ENCODE measurements at places on chromosomes 2 and 18.

GRCh38 chr2:101006065-101006715, 4.1 kb downstream of the RPL31 start:
- DNase-seq: no peak

GRCh38 chr18:7577706-7578105, 10.6 kb downstream of the PTPRM start:
- no peak for DNase-seq

GRCh38 chr18:74430231-74430630, 26.9 kb downstream of the DIPK1C start:
- no peak for DNase-seq

DNA sequence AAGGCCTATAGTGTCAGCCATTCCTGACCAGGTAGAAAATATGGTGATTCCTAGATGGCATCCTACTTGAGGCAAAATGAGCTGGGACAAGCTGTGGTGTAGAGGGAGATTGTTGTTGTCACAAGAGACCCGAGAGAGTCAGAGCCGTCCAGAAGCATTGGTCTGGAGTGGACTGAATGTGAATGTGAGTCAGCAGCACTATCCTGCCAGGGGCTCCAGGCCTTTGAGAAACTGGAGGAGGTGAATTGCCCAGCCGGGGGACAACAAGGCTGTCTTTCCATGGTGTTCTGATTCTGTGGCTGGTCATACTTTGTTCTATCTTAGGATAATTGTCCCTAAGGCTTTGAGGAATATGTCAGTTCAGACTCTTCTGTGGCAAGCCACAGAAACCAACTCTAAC, 29.4 kb upstream of the EIF2AK3 start:
- DNase-seq: no peak

- DNase-seq: no peak
Measured at GRCh38 chr2:221337957-221338685, 234.0 kb downstream of the EPHA4 start.

DNA sequence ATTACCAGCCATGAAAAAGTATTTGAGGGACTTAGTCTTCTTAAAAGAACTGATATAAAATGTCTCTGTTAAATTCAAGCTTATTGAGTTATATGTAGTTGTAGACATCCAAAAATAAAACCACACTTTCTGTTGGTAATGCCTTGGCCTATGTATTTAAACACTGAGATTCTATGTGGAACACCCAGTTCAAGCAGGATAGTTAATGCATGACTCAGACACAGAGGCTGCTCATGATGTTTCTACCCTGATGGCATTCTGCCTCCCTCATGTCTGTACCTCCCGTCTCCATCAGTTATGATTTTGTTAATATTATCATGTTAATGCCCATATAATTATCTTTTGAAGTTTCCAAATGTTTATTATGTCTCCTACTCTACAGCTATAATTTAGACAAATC, 164.5 kb downstream of the XIRP2 start:
- DNase-seq: no peak

DNA sequence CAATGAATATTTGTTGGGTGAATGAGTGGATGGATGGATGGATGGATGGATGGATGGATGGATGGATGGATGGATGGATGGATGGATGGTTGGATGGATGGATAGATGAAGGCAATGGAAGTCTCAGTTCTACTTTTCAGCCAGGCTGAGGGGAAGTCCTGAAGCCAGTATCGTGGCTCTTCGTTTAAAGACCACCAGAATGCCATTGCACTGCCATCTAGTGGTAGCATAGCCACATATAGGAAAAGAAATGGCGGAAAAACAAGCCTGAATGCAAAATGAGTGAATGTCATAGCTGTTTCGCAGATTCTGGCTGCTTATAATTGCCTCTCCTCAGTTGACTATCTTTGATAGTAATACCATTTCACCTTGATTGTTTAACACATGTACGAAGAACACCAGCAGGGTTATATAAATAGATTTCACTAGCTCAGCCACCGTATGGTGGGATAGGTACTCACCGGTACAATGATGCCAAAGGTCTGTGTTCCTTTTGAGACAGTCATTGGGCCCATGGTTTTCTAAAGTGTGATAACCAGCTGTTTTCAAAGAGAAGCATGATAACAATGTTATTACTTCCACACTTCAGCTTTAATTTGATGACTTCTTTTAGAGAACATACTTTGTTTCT, 62.3 kb upstream of the GREB1L start:
- no peak for DNase-seq

- no peak for DNase-seq
Measured at GRCh38 chr2:69939722-69940121, 21.7 kb downstream of the ASPRV1 start.

DNA sequence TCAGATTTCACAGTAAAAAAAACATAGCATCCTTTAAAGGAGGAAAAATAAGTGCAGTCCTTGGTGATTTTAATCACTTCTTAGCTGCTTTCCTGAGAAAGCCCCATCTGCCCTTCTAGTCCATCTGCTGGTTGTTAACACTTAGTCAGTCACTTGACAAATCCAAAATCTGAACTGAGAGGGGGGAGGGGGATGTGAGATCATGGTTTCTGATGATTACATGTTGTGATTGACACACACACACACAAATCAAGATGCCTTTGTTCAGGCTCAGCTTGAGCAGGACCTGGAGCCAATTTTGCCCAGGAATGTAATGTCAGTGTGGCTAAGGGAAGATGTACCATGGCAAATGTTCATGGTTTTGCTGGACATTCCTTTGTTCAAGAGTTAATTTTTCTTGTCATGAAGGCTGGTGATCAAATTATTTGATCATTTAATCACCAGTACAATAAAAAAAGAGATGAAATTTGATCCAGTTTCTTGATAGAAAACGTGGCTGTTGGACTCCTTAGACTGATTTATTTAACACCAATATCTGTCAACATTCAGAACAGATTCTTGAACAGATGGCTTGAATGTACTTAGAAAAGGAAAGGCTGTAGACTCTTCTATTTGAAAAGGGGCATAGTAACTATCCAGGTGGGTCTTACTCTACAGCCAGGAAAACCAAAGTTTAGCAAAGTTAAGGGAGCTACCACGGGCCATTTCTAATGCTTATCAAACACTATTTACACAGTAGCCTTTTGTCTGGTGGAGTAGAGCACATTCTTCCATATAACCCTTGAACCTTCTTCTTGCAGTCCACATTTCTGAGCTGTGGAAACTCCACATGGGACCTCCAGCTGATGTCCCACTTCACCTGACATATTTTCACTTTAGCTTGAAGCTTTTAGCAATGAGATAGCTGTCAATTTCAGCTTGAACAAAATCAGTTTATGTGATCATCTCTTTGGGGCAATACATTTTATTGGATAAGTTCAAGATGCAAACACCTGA, 408.7 kb downstream of the PIK3C3 start:
- DNase-seq: no peak

- DNase-seq: no peak
Measured at GRCh38 chr2:203722411-203722810, 16.0 kb downstream of the CD28 start.

- DNase-seq: no peak
Measured at GRCh38 chr2:134714228-134714627, 4.6 kb downstream of the TMEM163 start.

- DNase-seq: no peak
Measured at GRCh38 chr18:8960740-8961657, 141.5 kb upstream of the NDUFV2 start.

GRCh38 chr2:240821429-240821778, 1.4 kb upstream of the KIF1A start:
- DNase-seq: no peak

DNA sequence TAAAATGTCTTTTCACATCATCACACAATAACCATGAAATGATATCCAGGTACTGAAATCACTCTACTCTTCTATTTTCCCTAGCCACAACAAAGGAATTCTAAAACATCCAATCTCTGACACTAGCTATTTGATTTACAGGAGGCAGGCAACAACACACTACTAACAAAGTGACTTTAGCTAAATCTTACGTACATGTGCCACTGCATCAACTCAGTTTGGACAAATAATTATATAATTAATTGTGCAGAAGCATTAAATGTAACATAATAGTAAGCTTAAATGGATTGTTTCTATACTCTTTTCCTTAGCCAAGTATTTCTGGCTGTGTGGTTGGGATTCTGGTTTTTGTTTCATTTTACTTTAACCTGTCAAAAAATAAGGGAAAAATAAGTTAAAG, 192.4 kb downstream of the AFF3 start:
- no peak for DNase-seq

DNA sequence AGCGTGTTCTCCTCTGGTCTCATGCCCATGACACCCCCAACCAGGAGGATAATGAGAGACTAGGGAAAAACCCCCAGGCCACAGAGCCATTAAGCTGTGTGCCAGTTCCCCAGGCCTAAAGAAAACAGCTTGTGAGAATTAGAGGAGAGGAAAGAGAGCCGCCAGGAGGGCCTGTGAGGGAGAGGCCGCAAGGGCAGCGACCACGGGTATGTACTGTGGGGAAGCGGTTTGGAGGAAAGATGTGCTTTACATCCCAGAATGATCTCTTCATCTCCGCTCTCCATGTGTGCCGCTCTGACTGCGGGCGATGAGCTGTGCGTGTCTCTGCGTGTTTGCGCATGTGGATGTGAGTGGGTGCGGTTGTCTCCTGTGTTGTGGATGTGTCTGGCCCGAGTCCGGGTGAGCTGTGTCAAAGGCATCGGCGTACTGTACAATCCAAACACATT, 82.9 kb downstream of the DYSF start:
- no peak for DNase-seq

GRCh38 chr2:138665937-138666336, 114.3 kb downstream of the NXPH2 start:
- DNase-seq: no peak

- no peak for DNase-seq
Measured at GRCh38 chr18:60898111-60898510, 435.1 kb upstream of the CDH20 start.

GRCh38 chr2:60926741-60927552, 45.6 kb downstream of the REL start:
- no peak for DNase-seq

GRCh38 chr2:40751981-40752380, 300.1 kb upstream of the SLC8A1 start:
- DNase-seq: no peak

GRCh38 chr2:112923237-112923966, 12.4 kb downstream of the IL37 start:
- no peak for DNase-seq

GRCh38 chr2:425947-426346, 138.1 kb upstream of the ALKAL2 start:
- no peak for DNase-seq

Measured in activated CD4-positive, CD25-positive, alpha-beta regulatory T cell (primary cell).